ENCODE measurements at places on chromosomes 13 and 19.

DNA sequence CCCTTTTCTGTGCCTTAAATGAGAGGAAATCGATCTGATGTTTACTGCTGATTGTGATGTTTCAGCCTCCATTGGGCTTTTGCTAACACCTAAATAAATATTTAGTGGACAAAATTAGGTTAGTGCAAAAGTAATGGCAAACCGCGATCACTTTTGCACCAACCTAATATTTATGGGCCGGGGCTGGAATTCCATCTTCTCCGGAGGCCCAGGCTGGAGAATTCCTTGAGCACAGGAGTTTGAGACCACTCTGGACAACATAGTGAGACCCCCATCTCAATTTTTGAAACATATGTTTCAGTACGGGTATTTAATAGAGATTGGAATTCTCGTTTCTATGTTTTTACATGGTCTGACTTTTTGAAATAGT lies 603 bp downstream of the ZNF880 start:
- DNase-seq = no peak

DNA sequence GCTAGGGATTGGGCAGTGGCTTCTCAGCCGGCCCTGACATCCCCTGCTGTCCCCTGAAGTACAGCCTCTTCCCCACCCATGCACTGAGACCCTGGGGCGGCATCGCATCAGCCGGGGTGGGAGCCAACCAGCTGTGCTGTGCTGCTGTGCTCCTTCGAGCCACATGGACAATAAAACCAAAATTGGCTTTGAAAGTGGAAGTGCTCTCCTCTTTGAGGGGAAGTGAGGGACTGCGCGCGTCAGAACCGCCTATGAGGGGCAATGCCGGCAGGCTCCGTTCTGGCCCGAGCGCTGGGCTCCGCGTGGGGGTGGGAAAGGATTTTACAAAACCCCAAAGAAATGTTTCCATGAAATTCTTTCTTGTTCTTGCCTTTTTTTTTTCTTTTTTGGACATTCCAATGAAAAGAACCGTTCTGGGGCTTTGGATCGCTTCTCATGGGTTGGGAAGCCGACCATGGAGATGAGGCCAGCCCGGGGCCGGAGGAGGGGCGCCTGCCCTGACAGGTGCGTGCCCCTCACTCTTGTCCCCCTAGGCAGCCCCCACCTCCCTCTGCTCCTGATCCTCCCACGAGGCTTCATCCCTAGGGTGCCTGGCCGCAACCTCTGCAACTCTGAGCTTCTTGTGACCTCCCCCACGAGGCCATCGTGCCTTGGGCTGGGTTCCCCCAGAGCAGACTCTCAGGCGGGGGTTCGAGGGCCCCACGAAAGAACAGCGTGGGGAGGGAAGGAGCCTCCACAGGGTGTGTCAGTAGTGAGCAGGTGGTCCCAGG lies 22.6 kb downstream of the KLHL26 start:
- DNase-seq = peak; percentile 79

DNA sequence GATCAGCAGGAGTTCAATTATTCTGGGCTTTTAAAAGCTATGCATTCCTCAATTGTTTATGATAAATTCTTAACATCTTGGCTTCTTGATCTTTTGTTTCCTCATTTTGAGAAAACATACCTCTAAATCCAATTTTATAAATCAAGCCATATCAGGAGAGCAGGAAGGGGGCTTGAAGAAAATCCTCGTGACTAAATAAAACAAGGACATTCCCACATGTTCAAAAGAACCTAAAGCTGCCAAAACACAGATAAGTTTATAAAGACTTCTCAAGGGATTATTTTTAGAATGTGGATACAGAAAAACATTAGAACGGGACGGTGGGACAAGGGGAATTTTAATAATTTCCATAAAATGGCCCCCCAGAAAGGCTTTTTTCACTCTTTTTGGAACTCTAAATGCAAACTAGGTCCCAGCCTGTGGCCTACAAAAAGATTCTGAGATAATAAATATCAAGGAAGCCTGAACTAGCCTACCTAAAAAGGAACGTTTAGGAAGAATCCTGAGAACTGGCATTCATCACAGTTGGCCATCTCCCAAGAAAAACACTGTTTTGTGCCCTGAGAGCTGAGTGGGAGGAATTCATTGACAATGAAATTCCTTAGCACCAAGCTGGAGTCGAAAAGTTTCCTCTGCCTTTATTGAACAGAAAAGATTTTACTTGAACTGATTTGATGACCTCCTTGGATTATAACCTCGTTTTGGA lies 30.1 kb downstream of the ZAR1L start:
- DNase-seq = no peak

- DNase-seq = no peak
These were observed 54.5 kb upstream of the MTIF3 start for GRCh38 chr13:27504868-27505194.

GRCh38 chr19:19203012-19203856 lies at the start of gene NR2C2AP:
NR2C2AP (minus strand) TSS chr19:19203414; CDS start chr19:19203060, 354 bp downstream.
- peak; percentile 91 for DNase-seq

DNA sequence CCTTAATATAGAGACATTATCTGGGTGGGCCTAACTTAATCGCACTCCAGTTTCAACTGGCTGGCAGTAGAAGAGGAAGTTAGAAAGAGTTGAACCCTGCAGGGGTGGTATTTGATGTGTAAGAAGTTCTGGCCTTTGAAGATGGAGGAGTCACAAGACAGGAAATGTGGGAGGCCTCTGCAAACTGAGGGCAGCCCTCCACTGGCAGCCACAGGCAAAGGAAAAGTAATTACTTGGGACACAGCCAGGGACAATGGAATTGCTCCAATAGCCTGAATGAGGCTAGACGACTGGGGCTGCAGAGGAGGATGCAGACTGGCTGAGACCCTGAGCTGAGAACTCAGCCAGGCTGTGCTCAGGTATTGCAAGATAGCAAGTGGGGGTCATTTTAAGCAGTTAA lies 703.3 kb upstream of the ARGLU1 start:
- DNase-seq = no peak

DNA sequence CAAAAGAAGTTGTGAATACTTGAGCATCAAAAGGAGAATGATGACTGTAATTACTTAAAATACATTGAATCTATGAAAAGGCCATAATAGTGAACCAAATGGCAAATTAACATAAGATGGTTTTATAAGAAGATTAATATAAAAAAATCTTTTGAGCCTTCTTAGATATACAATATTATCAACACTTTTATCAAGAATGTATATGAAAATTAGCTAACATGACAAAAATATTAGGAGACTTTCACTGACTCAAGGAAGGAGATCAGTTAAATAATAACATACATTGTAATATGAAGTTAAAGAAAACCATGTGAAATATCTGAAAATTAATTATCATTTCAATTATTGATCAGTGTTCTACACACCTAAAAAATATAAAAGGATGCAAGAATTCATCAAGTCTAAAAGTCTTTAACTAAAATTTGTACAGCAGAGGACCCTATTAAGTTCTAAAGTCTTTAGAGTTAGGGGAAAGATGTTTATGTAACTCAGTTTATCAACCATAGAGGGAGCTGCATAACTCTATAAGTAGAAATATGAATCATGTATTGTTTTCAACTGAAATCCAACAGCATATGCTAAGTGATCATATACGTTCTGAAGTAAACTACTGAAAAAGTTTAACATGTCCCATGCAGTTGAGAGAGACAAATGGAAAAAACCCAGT lies 756.1 kb upstream of the MIR17HG start:
- no peak for DNase-seq

GRCh38 chr19:13034636-13035035 lies 39.4 kb downstream of the NFIX start:
- DNase-seq = no peak

GRCh38 chr13:97116754-97117153 lies 105.4 kb upstream of the MBNL2 start:
- DNase-seq = no peak

DNA sequence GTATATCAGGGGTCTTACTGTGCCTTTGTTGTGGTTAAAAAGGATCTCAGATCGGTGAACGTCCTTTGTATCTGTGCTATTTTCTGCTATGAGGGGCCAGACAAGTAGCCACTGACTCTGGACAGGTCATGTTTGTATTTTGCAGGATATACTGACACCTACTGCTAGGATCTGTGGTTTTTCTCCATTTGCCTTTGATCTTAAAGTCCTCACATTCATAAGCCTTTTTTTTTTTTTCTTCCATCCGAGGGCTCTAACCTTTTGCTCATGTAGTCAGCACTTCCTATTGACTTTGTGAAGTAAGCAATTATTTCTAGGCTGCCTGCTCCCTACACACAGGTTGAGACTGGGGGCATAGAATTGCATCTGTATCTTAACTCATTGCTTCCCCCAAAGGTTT lies 106.2 kb downstream of the SLITRK5 start:
- DNase-seq = no peak

DNA sequence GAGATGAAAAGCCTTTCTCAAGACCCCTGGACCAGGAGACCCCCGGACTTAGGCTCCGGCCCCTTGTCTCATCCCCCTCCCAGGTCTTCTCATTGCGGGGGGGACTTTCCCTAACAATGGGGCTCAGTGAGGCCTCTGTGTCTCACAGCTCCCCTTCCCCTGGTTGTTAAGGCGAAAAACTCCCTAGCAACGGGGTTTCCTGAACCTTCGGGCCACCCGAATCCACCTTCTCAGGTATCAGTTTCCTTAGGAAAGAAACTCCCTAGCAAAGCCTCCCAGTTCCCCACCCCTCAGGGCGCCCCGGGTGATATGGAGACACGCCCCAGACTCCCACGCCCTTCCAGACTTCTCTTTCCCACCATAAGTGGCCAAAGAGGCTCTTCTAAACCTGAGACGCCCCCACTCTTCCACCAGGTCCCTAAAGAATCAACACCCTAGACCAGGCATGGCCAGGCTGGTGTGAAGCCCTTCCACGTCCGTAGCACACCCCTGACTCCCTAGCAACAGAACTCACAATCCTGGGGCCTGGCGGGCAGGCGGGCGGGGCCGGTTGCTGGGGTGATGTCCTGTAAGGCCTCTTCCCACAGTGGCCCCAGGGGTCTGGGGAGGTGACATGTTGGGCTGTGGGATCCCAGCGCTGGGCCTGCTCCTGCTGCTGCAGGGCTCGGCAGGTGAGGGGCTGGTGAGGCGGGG lies at the start of gene TMEM190:
TMEM190 (plus strand) TSS at position 586 of the 693 bp plus-strand sequence; CDS start at position 614, 28 bp downstream.
- DNase-seq = no peak

GRCh38 chr19:11560404-11561051 lies 1.5 kb upstream of the ELOF1 start:
- no peak for DNase-seq

DNA sequence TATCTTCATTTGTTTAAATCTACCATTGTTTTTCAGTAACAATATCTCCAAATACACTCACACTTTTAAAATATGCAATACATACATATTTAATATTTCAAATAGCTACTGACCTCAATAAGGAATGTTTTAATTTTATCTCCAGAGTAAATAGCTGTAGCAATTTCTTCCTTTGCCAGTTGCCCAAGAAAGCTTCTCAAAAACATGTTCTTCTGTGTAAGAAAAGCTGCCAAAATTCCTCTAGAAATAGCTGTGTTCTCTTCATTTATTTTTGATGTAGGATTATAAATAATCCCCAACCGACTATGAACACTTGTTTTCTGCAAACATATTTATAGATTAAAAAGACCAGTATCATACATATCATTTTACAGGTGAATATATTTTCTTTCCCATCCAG lies 150.5 kb downstream of the UGGT2 start:
- DNase-seq = no peak

GRCh38 chr13:40319699-40320579 lies 346.5 kb downstream of the FOXO1 start:
- DNase-seq = no peak
